ENCODE measurements at places on chromosomes 6 and 20.

DNA sequence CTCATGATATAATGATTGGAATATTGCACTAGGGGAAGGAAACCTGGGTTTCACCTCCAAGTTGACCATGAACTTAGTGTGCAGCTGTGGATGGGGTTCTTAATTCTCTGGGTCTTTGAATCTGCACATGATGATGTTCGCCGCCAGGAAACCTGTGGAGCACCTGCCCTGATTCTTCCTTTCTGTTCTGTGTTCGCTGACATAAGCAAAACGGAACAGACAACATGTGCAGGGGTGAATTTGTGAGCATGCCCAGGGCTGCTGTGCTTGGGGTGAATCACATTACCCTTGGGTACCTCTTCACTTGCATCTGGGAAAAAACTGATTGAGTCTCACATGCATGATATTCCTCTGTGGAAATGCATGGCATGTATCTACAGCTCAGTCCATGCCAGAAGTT, 48.8 kb downstream of the CAP2 start:
- no peak for DNase-seq

DNA sequence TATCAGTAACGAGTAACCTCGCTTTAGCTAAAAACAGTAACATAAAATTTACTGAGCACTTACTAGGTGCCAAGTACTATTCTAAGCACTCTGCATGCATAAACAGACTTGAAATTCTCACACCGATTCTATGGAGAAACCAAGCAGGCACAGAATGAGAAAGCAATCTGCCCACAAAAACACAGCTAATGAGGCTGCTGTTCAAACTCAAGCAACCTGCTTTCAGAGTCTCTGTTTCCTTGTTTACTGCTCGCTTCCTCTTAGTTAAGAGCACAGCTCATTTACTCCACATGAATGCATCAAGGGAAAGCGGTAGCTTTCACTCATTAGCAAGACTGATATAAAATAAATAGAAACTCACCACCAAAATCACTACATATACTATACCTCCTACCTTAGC, 37.4 kb downstream of the PRKN start:
- no peak for DNase-seq

DNA sequence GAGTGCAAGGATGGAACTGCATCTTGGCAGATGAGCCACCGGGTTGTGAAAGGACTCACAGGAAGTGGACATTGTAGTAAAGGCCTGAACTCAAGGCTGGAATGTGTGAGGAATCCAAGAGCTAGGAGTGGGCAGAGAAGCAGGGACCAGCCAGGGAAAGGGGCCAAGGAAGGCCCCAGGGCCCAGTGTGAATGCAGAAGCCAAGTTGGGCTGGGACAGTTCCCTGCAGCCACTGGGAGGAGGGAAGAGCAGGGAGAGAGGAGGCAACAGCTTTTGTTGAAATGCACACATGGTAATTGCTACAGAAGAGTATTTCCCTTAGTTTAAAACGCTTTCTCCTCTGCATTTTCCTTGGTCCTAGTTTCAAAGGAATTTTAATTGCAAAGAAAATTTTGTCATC, 34.6 kb downstream of the CDH22 start:
- no peak for DNase-seq

DNA sequence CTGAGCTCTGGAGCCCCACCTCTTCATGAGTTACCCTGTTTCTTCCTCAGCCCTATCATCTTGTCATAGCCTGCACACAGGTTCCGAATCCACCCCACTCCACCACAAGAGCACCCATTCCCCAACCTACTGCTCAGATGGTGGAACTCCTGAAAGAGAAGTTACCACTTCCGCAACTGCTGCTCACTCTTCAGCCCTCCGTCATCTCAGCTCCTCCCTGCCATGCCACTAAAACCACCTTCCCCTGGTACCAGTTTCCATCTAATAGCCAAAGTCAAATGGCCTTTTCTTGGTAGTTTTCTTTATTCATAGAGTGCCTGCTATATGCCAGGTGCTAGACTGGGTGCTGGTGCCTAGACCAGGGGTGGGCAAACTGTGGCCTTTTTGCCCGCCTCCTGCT, 3.9 kb downstream of the RAB22A start:
- DNase-seq = no peak

GRCh38 chr6:21246075-21246474, 347.5 kb upstream of the SOX4 start:
- no peak for DNase-seq

DNA sequence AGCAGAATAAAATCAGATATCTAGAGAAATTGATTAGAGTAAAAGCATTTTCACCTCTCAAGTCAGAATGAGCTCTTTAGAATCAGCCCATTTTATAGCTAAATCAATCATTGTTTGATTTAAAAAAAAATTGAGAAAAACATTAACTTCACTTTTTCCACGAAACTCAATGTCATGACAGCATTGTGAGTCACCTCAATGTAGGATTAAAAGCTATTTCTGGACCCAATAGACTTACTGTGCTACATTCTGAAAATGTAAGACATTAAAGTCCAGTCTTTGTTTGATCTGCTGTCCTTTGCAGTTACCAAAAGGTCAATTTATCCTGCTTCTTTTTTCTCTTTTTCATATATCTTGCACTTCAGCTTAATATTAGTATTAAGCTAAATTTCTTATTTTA, 519.4 kb upstream of the ZNF337 start:
- no peak for DNase-seq

GRCh38 chr20:4635781-4636180, 85.9 kb upstream of the PRND start:
- DNase-seq = no peak

DNA sequence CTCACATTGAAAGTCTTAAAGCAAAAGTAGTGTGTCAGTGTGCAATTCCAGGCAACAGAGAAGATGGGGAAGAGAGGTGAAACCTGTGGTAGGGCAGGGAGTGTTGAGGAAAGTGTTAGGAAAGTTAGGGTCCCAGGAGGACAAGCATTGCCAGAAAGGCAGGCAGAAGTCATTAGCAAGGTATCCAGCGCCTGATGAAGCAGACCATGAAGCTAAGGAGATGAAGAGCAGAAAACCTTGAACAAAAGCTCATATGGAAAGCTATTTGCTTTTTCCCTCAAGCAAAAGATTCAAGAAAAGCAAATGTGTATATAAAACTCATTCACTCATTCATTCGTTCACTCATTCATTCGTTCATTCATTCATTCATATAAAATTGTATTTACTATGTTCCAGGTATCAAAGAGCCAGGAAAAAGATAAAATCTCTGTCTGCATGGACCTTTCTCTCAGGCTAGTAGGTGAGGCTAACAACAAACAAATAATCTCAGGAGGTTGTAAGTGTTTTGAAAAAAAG, 96.5 kb downstream of the ELOVL5 start:
- no peak for DNase-seq

- DNase-seq = no peak
These were observed 16.7 kb upstream of the B3GAT2 start for GRCh38 chr6:70973604-70974003.
